ENCODE measurements at places on chromosomes 16 and 17.

GRCh38 chr17:83062011-83062817 is 17.2 kb upstream of the METRNL start:
- no peak for DNase-seq

- no peak for DNase-seq
Measured at GRCh38 chr17:27518545-27519521, 62.6 kb downstream of the KSR1 start.

DNA sequence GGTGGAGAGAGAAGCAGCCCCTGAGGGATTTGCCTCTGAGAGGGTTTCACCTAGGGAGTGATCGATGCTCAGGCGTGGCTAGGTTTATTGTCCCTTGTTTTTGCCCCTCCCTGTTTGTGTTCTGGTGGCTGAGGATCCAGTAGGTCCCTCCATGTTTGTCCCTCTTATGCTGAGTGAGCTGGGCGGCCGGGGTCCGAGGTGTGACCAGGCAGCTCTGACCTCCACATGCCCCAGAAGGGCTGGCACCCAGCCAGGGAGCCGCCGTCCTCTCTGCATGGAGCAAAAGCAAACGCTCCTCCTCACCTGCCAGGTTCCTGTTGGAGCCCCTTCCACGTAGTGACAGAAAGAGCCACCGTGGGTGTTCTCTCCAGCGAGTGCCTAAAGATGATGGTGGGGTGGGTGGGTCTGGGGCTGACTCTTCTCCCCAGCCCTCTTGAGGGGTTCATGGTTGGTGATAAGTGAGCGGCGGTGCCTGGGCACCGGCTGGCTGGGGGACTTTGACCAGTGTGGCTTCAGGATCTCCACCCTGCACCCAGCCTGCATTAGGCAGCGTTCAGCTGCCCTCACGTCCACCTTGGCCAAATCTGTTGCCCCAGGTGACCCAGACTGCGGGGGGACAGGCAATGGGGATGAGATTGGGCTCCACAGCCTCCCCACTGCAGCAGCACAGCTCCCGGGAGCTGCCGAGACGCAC is 14.1 kb upstream of the NUDT16L1 start:
- no peak for DNase-seq

DNA sequence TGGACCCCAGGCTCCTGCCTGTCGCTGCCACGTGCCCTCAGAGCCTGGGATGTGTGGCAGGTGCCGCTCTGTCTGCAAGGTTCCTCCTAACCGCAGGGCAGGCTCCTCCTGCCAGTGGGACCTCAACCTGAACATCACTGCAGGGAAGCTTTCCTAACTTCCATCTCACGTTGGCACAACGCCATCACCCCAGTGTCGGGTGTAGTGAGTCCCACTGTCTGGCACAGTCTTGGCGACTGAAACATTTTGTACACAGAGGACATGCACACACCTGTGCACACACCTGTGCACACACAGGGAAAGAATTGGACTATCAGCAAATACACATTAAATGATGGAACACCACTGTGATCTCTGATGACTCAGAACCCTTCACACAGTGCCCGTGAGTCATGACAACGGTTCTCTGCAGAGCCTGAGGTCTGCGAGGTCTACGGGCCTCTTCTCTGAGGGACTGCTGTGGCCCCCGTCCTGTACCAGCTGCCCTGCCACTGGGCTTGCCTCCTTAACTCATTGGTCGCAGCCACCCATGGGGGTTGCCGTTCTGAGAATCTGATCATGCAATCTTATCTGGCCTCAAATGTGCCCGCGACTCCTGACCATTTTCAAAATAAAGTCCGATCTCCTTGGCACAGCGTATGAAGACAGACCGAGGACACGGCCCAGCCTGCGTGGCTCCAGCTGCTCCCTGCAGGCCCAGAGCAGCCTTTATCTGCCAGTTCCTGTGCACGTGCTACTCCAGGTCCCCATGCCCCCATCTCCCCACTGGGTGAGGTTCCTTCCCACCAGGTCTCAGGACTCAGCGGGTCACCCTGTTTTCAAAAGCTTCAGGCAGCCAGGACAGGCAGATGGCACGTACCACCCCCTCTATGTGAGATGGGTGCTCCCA is 7.6 kb downstream of the CCDC57 start:
- no peak for DNase-seq

- DNase-seq = no peak
Measured at GRCh38 chr17:35252651-35253050, 9.8 kb downstream of the SLFN5 start.
